Thoracic aorta (tissue), 2 donors: ENCODE measurements at places on chromosomes 6 and 20. TPM values are rescaled to one million over a fixed set of nuclear protein-coding genes. Genes with fewer than 3 reads are reported as not detected.

The SERPINB6 gene
- 161 TPM for total RNA-seq

The FAM209B gene
- not detected for total RNA-seq

The MYL9 gene
- total RNA-seq: 531 TPM

The F13A1 gene
- total RNA-seq: 228 TPM

The CASS4 gene
- 3.0 TPM for total RNA-seq

The TMEM244 gene
- not detected for total RNA-seq

The RBL1 gene
- total RNA-seq: 17.1 TPM

The PNRC1 gene
- 217 TPM for total RNA-seq

The SAMHD1 gene
- total RNA-seq: 229 TPM

The EPPIN gene
- total RNA-seq: not detected

The PPP1R18 gene
- total RNA-seq: 88.2 TPM

The FAXC gene
- 0.99 TPM for total RNA-seq

The ID4 gene
- total RNA-seq: 130 TPM

The TRIM40 gene
- total RNA-seq: not detected

The SAMD3 gene
- total RNA-seq: 1.8 TPM
